Calu3 (cell line): ENCODE measurements at places on chromosomes 6 and 20. TPM values are rescaled to one million over a fixed set of nuclear protein-coding genes. Genes with fewer than 3 reads are reported as not detected.

The PTK6 gene
- 15.9 and 22.5 TPM in 2 replicates for total RNA-seq

The LY6G6D gene
- not detected in 2 replicates for total RNA-seq

The SNAP91 gene
- not detected in 2 replicates for total RNA-seq

The TREML1 gene
- not detected in 2 replicates for total RNA-seq

The GSTA4 gene
- total RNA-seq = 0.38 TPM in 1 of 2 replicates, not detected in the other

The NKAPL gene
- not detected in 2 replicates for total RNA-seq

The HLA-F gene
- total RNA-seq = 57.9 and 119 TPM in 2 replicates

The OPRM1 gene
- not detected in 2 replicates for total RNA-seq

The ADGRF5 gene
- 0.07 and 0.24 TPM in 2 replicates for total RNA-seq
